ENCODE measurements at places on chromosomes 5 and 9.

- no peak for DNase-seq
These were observed 83.2 kb upstream of the NREP start for GRCh38 chr5:111840036-111840674.

GRCh38 chr5:38940230-38940858 lies 94.5 kb downstream of the OSMR start:
- DNase-seq, result no peak

- DNase-seq, result no peak
These were observed 1176.7 kb upstream of the CDH9 start for GRCh38 chr5:28215091-28215490.

DNA sequence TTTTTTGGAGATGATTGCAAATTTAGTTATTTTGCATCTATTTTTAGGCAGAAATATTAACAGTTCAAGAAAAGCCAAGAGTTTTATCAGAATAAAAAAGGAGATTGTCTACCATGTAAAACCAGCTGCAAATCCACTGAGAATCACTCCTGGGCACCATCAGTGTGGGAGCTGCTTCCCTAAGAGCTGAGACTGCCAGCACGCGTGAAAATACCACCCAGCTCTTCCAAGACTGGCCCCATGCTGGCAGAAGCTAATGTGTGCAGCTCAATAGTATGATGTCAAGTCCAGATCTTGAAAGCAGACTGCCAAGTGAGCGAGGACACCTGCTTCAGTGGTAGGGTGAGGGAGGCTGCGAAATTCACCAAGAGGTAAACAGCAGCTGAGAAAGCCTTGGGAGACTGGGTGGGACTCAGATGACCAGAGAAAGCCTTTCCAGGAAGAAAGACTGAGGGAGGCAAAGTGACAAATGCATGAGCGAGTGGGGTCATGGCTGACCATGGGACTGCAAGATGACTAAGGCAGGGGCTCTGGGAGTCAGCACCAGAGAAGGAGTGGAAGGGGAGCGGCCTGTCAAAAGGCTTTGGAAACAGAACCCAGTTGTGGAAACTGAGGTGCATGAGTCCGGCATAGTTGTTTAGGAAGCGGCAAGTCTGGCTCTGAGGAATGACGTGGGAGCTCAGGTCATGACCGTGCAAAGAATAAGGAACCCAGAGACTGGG lies 200.9 kb downstream of the GADD45G start:
- DNase-seq, result no peak

- DNase-seq, result no peak
These were observed 730.5 kb upstream of the RGMB start for GRCh38 chr5:98042961-98043360.

DNA sequence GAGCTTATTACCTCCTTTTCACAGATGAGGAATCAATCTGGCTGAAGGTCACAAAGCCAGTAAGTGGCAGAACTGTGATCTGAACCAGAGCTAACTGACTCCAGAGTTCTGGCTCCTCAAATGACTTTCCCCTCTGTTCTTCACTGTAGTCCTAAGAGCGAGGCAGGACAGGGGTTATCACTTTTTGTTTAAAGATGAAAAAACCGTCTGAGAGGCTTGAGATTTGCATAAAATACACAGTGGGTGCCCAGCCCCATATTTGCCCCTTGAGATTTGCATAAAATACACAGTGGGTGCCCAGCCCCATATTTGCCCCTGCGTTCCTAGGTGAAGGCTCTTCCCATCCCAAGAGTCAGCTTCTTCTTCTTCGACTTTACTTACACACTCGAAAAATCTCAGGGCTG lies 667 bp downstream of the FBXO10 start:
- DNase-seq, result no peak

GRCh38 chr5:106097340-106097739 lies 1573.4 kb downstream of the EFNA5 start:
- DNase-seq, result no peak

- no peak for DNase-seq
These were observed 1.9 kb downstream of the SLC2A8 start for GRCh38 chr9:127398715-127399400.

DNA sequence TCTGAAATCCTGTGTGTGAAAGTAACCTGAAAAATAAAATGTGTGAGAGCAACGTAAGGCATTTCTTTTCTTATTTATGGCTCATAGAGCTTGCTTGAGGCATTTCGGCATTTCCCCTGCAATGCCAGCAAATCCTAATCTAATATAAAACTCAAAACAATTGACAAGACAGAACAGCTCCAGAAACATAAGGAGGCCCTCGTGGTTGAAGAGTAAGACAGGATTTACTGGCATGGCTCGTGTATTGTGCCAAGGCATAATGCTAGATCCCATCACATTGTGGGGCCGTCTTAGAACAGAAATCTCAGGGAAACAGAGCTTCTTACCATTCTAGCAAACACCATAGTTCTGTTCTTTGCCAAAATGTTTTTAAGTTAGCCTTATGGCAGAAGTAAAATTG lies 166.2 kb downstream of the NTRK2 start:
- DNase-seq, result no peak

DNA sequence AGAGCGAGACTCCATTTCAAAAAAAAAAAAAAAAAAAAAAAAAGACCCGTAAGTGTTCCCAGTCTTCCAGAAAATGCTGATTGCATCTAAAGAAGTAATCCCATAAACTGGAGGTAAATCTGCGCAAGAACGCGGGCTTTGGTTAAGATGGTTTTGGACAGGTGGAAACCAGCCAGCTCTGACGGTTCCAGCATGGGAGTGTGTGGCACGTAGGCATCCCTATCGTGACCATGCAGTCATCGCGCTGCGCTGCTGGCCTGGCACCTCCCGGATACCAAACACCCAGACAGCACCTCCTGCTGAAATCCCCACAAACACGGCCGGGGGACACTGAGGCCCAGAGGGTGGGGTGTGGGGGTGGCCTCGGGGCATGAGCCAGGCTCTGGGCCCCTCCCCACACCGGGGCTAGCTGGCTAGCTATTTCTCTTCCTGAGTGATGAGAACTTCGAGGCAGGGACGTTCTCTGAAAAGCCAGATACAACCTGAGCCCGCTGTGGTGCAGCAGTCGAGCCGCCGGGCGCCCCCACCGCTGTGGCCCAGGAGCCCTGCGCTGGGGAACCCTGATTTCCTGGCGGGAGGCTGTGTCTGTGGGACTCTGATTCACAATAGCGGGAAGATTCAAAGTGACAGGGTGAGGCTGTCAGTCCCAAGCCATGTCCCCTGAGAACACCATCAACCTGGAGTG lies 32.2 kb upstream of the NOTCH1 start:
- DNase-seq, result no peak

GRCh38 chr9:130537346-130538050 lies 41.9 kb upstream of the FUBP3 start:
- no peak for DNase-seq

- DNase-seq, result no peak
These were observed 671.1 kb downstream of the TAF11L14 start for GRCh38 chr5:18305288-18305924.

DNA sequence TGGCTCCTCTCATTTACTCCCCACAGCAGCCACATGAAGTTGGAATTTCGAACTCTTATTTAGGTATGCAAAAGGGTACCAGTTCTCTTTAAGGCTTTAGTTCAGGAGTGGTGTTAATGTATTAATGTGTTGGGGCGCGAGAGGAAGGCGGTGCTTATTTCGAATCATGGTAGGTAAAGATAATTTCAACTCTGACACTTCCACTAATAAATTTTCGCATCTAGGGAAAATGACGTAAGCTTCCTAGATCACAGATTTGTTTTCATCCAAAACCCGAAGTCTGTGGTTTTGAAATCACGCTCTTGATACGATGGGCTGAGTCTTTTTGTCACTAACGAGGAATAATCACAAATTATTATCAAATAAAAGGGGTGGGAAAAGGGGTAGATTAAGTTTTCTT lies 681 bp downstream of the PPWD1 start:
- no peak for DNase-seq

DNA sequence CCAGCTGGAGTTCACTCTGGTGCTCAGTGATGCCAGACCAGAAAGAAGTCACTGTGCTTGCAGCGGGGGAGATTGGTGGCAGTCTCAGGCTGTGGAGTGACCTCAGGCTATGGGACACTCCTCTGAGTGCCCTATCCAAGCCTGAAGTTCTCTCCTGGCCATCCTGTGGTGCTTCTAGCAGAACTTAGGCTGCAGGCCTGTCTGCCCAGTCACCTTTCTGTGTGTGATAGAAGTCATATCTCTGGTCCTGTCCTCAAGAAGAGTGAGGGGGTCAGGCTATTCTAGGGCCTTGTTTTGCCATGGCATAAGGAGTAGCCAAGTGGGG lies 9.3 kb downstream of the PDLIM4 start:
- DNase-seq, result no peak

- no peak for DNase-seq
These were observed 316.0 kb upstream of the DMAC1 start for GRCh38 chr9:8115570-8115969.

- no peak for DNase-seq
These were observed 2025.5 kb upstream of the NUDT12 start for GRCh38 chr5:105587963-105588662.

GRCh38 chr5:107472620-107473064 lies 198.1 kb downstream of the EFNA5 start:
- DNase-seq, result no peak

GRCh38 chr9:16575142-16575985 lies 295.1 kb downstream of the BNC2 start:
- no peak for DNase-seq

DNA sequence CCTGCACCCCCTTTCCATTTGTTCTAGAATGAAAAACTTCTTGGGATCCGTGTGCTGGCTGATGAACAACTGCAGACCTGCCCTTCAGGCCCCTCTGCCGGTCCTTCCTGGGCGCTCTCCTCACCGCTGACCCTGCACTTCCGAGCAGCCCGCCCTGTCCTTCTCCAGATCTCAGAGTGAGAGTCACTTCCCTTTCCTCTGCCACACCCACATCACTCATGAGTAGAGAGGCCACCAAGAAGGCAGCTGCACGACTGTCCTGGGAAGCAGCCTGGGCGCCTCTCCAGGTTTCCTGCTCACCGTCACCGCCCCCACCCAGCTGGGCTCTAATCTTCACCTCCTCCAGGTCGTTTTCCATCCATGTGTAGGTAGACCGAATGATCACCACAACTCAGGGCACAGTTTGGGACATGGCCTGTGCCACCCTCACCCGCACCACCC lies 35.0 kb upstream of the NSMF start:
- no peak for DNase-seq

DNA sequence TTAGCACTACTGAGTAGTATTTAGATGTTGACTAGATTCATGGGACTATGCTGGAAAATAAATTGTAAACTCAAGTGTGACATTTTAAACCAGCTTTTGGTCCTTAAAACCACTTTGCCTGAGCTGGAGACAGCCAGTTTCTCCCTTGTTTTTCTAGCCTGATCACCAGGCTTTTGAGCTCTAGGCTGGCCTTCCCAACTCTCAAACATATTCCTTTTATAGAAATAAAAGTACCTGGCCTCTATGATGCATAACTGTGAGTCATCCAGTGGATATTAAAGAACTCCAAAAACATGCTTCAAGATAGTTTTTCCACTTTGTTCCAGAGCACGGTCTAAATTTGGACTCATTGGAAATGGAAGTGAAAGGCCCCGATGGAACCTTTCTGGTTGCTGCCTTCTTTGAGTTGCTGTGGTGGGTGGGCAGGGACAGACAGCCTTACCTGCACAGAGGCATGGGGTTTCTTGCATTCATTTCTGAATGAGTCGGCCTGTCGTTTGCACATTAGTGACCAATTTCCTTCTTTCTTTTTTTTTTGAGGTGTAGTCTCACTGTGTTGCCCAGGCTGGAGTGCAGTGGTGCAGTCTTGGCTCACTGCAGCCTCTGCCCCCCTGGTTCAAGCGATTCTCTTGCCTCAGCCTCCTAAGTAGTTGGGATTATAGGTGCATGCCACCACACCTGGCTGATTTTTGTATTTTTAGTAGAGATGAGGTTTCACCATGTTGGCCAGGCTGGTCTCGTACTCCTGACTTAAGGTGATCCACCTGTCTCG lies 43.1 kb downstream of the TRIO start:
- no peak for DNase-seq

GRCh38 chr5:89934069-89934468 lies 475.5 kb downstream of the CETN3 start:
- DNase-seq, result no peak

DNA sequence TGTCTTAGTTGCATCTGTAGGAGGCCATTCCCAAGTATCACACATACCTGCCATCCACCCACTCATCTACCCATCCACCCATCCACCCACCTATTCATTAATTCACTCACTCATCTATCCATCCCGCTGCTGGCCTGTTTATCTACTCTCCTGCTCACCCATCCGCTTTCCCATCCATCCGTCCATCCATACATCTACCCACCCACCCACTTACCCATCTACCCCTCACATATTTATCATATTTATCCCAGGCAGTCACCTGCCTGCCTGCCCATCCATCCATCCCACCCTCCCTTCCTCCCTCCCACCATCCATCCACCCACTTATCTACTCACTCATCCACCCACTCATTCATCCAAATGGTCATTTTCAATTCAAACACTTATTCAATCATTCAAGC lies 143.9 kb upstream of the PANK3 start:
- no peak for DNase-seq
